ENCODE measurements at places on chromosomes 2 and 18.

GRCh38 chr18:59801576-59801975, 98.2 kb upstream of the PMAIP1 start:
- DNase-seq: no peak

DNA sequence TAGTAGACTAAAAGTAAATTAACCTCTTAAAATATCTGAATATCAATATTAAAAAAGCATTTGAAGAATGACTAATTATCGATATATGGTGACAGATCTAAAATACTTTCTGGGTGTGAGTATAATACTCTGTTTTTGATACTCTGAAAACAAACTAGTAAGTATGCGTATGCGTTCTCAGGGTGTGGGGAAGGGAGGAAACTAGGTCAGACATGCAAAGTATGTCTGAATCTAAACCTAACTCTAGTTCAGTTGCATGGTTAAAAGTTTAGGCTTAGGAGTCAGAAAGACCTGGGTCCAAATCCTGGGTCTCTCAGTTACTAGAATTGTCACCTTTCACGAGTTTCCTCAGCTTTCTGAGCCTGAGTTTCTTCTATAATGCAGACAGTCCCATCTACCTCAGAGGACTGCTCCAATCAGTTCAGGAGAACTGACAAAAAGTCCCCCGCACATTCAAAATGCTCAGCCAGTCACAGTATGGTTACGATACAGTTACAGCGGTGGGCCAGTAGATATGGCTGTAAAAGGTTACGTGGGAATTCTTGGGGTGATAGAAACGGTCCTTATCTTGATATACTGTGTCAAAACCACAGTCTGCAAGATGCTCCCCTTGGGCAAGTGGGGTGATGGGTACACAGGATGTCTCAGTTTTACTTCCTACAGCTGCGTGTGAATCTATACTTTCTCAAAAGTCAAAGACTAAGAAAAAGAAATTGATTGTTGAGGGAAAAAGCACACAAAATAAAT, 29.2 kb downstream of the UNC50 start:
- DNase-seq: no peak

DNA sequence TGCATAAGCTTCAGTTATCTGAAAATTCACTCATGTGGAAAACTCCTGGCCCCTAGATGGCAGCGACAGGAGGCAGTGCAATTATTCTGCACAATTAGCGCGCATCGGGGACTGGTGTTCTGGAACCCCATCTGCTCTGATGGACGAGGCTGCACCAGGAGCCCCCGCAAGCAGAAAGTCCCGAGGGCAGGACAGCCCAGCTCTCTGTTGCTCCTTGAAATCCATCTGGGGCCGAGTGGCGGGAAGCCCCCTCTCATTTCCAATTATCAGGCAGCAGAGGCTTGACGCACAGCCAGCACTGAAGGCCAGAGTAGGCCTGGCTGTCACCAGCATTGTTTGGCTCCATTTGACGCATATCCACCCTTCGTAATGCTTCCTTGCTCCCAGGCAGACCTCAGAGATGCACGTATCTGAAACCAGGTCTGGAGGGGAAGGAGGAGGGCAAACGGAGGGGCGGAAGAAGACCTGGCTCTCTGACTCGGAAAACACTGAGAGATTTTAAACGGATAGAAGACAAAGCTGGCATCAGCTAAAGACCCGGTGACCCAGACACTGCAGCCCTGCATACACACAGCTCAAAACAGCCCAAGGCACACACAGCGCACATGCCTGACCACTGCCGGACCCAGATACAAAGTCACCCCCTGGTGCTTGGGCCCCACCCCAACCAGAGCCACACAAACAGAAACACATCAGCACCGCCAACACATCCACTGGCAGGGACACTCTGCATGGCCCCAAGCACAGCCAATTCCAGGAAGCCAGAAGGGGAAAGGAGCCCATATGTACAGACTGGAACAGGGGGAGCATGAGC, 69.8 kb downstream of the TNS1 start:
- peak; percentile 92 for DNase-seq

GRCh38 chr2:102474785-102475184, 1.8 kb downstream of the SLC9A4 start:
- no peak for DNase-seq

DNA sequence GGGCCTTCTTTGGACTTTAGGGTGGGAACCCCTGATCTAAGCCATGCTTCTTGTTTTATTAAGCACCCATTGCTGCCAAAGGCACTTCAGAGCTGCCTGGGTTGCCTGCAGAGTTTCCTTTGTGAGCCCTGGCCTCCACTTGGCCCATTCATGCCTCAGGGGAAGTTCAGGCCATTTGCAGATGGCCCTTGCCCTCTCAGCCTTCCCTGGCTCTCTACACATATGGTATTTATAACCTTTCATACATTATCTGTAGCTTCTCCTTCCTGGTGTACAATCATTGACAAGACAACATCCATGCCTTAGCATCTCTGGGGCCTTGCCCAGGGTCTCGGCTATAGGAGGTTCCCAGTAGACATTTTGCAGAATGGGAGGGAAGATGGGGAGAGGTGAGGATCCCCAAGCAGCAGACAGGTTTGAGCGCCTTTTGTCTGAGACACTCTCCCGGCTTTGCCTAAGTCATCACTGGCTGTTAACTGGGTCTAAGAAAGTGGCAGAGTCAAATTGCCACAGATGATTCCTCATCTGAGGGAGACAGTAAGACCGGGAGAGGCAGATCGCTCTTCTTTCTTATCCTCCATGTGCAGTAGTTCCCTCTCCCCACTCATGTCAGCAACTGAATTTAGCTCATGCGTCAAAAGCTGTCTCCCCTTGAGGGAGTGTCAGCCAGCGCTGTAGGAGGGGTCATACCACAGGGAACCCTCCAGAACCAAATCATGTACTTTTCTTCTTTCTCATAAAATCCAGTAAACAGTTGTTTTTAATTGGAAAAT, 2.7 kb downstream of the EHD3 start:
- no peak for DNase-seq

- DNase-seq: no peak
These were observed 58.8 kb upstream of the TTN start for GRCh38 chr2:178865999-178866398.

DNA sequence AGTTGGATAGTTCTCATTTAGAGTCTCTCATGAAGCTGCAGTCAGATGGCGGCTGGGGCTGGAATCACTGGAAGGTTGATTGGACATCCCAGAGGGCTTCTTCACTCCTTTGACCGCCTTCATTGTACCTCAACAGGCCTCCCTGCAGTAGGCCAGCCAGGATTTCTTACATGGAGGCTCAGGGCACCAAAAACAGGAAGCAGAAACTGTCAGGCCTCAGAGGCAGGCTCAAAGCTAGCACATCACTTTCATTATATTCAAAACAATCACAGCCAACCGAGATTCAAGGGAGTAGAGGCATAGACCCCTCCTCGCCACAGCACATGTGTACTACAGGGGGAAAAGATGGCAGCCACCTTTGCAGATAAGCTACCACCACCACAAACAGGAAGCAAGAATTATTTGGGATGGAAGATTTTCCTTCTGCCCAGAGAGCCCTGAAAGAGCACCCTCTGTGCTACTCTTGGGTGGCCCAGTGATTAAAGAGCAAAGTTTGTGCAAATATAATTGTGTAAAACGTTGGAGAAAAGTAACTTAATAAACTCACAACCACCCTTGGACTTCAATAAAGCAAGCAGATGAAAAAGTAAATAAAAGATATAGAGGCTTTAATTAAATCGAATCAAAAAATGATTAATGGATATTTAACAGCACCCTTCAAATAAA, 155.3 kb downstream of the GFPT1 start:
- no peak for DNase-seq

- no peak for DNase-seq
These were observed 129.8 kb upstream of the ALKAL2 start for GRCh38 chr2:417662-418061.

DNA sequence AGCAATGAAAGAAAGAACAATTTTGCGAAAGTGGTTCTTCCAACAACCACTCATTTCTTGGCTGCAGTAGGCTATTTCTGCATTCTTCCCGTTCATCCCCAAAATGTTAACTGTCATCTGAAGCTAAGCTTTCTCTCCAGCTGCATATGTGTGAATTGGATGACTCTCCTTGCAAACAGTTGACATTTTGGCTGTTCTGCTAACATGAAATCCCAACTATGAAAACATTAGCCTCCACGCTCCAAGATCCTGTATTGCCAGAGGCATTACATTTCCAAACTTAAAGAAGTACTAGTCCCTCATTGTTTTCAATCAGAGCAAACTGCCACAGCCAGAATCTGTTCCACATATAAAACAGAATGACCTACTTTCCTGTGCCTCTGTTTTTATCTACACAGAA, 88.5 kb downstream of the TGIF1 start:
- no peak for DNase-seq

- DNase-seq: no peak
These were observed 347.0 kb downstream of the CYRIA start for GRCh38 chr2:16318474-16319195.

- DNase-seq: no peak
These were observed 144.1 kb downstream of the SMAD7 start for GRCh38 chr18:48806551-48807261.

DNA sequence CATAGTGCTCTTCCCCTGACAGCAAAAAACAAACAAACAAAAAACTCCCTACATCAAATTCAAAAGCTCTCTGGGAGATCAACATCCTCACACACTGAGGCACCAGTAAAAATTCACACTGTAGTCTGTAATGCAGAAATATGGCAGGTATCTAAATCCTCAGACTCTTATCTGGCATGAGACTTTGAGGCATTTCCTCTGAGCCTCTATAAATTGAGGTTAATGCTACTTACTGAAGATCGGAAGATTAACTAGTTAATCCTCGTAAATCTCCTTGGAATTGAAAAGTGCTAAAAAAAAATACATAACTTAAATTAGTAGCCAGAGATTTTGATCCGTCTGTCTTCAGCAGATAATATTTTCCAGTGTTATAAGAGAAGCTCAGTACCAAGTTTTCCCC, 65.0 kb downstream of the AP1S3 start:
- no peak for DNase-seq

GRCh38 chr2:169015943-169016342, 15.2 kb downstream of the ABCB11 start:
- no peak for DNase-seq

- DNase-seq: no peak
These were observed 50.5 kb upstream of the NT5C1B start for GRCh38 chr2:18639756-18640453.

DNA sequence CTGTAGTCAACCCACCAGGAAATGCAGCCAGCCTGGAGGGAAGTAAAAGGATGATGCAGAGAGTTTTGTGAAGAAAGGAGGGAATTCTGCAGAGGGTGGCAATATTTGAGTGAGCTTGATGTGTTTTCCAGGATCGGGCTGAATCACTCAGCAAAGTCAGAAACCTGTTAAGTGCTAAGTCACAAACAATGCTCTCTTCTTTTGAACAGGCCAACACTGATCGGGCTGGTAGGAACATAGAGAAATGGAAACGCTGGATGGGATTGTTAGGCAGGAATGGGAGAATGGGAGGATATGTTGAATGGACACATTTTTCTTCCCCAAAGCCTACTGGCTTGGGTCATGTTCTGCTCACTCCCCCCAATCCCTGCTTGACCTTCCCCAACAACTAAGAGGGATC, 36.6 kb downstream of the KCNS3 start:
- DNase-seq: no peak

- no peak for DNase-seq
These were observed 15.9 kb upstream of the CHAC2 start for GRCh38 chr2:53751728-53752127.

- no peak for DNase-seq
These were observed 128.8 kb upstream of the HAAO start for GRCh38 chr2:42921147-42921520.

- DNase-seq: no peak
These were observed 47.7 kb upstream of the NR4A2 start for GRCh38 chr2:156380117-156380645.

DNA sequence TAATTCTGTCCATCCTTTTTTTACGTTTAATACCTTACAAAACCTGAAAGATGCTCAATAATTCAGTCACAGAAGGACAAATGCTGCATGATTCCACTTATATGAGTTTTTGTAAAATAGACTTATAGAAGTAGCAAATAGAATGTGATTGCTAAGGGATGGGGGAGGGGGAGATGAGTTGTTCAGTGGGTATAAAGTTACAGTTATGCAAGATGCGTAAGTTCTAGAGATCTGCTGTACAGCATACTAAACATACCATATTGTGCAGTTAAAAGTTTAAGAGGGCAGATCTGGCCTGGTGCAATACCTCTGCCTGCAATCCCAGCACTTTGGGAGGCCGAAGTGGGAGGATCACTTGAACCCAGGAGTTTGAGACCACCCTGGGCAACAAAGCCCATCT, 78.8 kb downstream of the TET3 start:
- no peak for DNase-seq

- DNase-seq: no peak
These were observed 478.8 kb downstream of the PLCL1 start for GRCh38 chr2:198283146-198283545.

DNA sequence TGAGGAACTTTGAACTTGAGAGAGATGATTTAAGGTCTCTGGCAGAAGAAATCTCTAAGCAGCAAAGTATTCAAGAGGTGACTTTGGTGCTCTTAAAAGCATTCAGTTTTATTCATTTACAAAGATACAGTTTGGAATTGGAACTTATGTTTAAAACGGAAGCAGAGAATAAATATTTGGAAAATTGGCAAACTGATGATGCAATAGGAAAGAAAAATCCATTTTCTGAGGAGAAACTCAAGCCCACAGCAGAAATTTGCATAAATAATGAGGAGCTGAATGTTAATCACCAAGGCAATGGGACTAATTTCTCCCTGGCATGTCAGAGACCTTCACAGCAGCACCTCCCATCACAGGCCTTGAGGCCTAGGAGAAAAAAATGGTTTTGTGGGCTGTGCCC, 1022.5 kb upstream of the CHAC2 start:
- no peak for DNase-seq

DNA sequence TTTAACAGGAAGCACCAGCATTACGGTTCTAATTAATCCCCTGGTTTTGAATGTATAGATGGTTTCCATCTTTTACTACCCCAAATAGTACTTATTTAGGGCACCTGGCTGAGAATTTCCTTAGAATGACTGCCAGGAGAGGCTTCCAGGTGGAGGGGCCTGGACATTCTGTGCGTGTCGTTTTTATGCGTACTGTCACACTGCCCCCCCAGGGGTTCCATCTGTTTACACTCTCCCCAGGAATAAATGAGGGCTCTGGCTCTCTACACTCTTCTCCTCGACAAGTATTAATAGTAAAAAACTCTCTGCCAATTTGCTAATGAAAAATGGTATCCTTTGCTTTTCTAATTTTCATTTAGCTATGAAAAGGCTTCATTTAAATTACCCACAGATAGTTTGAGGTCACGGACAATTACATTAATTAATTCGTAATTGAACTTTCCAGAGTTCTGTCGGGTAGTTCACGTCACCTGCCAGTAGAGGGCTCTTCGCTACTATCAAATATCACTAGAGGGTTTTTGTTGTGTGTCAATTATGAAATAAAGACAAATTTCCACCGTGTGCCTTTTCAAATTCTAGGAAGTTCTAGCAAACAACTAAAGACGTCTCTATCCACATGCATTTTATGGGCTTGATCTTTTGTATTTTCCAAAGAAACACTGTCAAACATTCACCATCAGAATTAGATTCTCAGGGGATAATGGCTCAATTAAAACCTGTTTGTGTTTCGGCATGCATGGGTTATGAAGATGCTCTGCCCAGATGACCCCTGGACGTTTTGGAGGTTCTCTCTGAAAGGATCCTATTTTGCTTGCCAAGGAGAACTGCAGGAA, 88.8 kb upstream of the ASB18 start:
- DNase-seq: peak; percentile 44

All from lung microvascular endothelial cell (primary cell).